Anterior cingulate cortex (tissue), 58 donors: ENCODE measurements at places on chromosomes 6 and 20.

DNA sequence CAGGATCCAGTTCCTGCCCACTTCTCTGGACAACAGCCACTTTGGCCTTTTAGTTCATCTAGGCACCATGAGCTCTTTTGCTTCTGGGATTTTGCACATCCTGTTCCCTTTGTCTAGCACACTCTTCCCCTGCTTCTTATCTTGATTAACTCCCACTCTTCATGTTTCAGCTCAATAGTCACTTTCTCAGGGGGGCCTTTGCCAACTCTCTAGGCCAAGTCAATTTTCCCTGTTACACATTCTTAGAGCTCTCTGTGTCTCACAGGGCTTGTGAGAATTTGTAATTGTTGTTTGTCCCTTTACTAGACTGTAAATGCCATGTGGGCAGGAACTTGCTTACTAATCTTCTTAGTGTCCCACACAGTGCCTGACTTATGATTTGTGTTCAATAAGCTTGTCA lies 58.1 kb upstream of the EPB41L1 start:
- no peak for DNase-seq

DNA sequence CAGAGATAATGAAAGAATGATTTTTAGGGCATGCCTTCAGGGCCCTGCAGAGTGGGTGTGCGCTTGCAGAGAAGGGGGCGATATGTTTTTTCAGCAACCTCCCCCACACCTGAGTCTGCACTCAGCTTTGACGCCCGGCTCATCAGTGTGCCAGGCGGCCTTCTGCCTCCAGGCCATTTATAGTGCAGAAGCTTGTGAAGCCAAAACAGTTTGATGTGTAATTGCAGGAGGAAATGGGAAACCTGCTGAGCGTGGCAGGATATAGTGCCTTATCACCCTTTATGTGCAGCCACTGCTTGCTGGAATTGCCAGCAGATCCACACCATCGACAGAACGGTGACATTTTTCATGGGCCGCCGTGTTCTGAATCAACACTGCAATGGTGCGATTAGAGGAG lies 178.2 kb downstream of the CDH4 start:
- DNase-seq = no peak

GRCh38 chr6:76466286-76466685 lies 393.8 kb upstream of the IMPG1 start:
- no peak for DNase-seq

- no peak for DNase-seq
These were observed 282.6 kb upstream of the ID4 start for GRCh38 chr6:19554356-19555225.

DNA sequence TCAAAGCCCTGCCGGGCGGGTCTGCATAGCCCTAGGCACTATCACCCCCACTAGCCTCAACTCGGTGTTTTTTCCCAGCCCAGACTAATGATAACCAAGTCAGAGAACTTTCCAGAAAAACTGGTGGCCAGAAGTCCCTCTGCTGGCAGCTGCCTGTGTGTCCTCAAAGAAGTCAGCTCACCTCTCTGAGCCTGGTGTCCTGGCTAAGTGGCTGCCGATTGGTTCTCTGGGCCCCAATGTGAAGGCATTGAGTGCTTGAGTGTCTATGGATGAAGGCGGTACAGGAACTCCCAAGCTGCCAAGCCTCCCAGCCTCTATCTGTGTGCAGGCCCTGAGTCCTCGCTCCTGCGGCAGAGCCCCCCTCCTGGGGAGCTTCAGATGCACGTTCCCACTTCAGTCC lies 355.6 kb downstream of the TAF4 start:
- DNase-seq = no peak

GRCh38 chr6:30670760-30671527 lies 1.9 kb downstream of the DHX16 start:
- DNase-seq = no peak

DNA sequence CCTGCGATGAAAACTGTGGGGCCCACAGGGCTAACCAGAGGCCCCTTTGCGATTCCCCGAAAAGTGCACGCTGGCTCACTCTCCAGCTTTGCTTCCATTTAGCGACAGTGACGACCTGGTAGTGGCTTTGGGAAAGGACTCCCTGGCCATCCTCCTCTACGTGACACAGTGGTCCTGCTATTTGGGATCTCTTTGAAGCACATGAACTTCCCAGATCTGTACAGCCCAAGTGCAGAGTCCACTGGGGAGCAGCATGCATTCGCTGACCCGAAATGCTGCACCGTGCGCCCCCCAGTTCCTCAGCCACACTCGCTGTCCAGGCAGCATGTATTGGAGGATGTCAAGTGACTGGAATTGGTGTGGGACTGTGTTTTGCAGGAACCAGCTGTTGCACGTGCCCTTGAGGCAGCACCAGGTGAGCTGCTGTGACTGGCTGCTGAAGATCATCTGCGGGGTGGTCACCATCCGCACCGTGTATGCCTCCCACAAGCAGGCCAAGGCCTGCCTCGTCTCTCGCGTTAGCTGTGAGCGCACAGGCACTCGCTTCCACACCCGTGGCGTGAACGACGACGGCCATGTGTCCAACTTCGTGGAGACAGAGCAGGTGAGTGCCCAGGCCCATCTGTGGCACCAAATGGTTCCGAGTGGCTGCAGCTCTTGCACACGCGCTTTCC lies 51.6 kb downstream of the SYNJ2 start:
- DNase-seq = no peak

DNA sequence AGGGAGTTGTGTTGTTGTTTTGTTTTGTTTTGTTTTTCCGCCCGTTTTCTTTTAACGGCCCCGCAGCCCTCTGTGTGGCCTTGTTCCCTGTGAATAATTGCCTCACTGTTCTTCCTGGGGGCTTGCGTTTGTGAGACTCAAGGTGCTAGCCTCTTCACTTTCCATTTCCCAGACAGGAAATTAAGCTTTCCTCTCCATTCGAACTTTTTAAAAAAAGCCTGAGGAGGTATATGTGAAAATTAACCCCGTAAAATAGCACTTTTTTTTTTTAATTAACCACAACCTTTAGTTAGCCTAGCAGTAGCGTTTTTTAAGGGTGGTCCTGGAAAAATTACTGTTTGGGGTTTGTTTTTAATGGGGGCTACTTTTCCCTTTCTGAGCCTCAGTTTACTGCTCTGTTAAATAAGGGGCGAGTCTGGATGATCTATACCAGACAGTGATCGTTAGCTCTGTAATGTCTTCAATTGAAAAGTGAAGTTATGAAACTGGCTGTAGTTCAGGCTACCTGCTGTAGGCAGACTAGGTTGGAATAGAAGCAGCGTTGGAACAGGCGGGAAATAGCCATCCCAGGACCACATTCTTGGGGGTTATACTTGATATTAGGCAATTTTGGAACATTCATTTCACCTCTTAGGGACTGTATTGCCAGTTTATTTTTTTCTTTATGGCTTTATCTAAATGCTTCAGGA lies 1.7 kb downstream of the STX16 start:
- DNase-seq = no peak

GRCh38 chr20:52444455-52444854 lies 252.9 kb upstream of the ZFP64 start:
- DNase-seq = no peak

- no peak for DNase-seq
These were observed 3.9 kb upstream of the KIAA0408 start for GRCh38 chr6:127463056-127463455.

GRCh38 chr6:26197933-26198721 lies 110.9 kb downstream of the HFE start:
- DNase-seq = no peak
